ENCODE measurements at places on chromosomes 4 and X. TPM values are rescaled to one million over a fixed set of nuclear protein-coding genes. Genes with fewer than 3 reads are reported as not detected.

GRCh38 chr4:180832073-180832472 is 1411.1 kb upstream of the TENM3 start:
- no peak for DNase-seq

GRCh38 chrX:129798888-129799287 is 19.1 kb downstream of the SASH3 start:
- no peak for DNase-seq

GRCh38 chrX:44245733-44246132 is 97.7 kb downstream of the EFHC2 start:
- DNase-seq = no peak

DNA sequence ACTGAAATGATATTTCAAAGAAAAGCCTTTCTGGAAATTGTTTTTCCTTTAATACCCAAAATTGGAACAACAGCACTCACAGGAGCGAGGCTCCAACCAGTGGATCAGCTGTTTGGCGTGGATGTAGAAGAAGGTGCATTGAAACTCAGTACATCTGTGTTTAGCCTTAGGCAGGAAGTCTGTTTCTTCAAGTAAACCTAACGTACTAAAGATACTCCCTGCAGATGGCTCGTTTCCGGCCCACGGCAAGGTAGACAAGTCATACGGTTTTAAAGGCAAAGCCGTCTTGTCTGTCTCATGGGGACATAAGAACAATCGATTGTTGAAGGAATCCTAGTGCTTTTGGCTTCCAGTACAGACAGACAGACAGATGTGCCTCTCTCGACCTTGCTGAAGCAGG is 50.0 kb upstream of the CLCN4 start:
- no peak for DNase-seq

DNA sequence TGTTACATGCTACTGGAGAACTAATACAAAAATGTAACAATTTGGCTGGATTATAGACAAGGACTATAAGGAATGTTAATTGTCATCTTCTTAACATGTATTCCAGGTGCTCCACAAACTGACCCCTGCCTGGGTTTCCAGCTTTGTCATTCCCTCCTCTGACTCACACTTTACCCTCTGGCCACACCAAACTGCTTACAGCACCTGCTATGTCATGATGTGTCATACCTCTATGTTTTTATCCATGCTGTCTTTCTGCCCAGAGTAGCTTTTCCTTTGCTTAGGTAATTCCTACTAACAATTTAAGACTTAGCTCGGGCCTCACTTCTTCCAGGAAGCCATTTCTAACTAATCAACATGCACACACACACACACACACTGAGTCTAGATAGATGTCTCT is 14.0 kb upstream of the SHROOM4 start:
- DNase-seq = no peak

GRCh38 chrX:125641405-125641804 is 321.7 kb downstream of the TEX13C start:
- DNase-seq = no peak

- DNase-seq = no peak
These were observed 435.6 kb downstream of the TMA16 start for GRCh38 chr4:163930086-163930485.

DNA sequence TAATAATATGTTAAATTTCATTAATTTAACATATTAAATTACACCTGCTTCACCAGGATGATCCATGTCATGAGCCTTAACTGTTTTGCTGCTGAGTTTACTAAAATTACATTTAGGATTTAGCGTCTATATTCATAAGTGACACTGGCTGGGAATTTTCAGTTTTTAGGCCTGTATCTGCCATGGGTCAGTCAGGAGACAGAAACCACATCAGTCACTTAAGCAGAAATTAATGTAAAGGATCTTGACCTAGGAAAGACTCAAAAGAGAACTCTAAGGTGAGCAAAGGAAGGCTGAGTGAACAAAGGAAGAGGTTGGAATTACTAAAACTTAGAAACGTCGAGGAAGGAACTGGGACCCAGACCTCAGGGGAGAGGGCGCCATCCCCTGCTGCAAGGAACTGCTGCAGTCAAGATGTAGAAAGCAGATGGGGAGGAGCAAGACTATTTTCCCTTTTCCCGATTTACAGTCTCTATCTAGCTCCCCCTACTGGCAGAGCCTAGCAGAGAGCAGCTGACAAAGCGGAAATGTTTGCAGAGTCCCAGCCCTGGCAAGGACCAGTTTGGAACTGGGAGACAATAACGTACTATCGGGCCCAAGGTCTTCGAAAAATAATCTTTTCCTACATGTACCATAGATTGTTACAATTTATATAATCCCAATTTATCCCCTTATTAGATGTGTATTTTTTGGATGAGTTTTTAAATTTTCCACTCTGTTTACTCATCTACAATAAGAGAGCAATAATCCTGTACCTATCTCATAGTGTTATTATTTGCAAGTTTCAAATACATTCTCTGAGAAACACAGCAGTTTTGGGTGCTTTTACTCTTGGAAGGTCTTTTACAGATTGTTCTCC is 22.6 kb upstream of the RBBP7 start:
- DNase-seq = peak; percentile 44

DNA sequence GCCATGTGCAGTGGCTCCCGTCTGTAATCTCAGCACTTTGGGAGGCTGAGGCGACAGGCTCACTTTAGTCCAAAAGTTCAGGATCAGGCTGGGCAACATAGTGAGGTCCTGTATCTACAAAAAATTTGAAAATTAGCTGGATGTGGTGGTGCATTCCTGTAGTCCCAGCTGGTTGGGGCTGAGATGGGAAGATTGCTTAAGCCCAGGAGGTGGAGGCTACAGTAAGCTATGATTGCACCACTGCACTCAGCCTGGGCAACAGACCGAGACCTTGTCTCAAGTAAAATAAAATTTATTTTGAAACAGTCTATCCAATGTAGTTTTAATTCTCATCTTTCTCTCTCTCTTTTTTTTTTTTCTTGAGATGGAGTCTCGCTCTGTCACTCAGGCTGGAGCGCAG is 21.1 kb downstream of the RBM10 start:
- no peak for DNase-seq

The HELT gene
- total RNA-seq = 0.36 TPM

DNA sequence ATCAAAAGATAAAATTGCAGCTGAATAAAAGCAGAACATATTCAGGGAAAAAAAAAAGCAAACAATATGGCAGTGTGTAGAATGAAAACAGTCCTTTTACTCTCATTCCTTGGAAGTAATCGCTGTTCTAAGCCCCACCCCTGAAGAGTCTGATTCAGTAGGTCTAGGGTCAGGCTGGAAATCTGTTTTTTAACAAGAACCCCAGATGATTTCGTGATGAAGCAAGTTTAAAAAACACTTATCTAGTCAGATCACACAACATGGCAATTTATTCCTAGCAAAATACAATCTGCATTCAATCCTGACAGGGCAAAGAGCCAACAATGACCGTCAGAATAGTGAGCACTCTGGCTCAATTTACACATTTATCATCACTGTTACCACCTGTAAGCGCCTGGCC is 16.1 kb downstream of the FAM120C start:
- DNase-seq = no peak

DNA sequence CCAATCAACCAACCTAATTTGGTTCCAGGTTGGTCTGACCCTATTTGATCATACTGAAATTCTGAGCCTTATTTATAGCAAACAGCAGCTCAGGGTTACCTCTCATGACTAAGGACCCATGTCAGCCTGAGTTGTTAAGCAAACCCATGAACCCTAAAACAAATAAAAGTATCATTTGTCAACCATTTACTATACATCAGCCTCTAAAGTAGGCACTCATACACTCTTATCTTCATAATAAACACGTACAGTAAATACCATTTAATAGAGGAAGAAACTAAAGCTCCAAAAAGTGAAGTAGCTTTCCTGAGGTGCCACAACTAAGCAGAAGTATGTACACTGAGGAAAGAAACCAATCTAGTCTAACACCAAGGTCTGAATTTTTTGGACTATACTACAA is 25.2 kb downstream of the MANBA start:
- DNase-seq = no peak

The TEX11 gene
- not detected for total RNA-seq

GRCh38 chrX:1462596-1463251 is 10.0 kb upstream of the ASMTL start:
- DNase-seq = no peak

DNA sequence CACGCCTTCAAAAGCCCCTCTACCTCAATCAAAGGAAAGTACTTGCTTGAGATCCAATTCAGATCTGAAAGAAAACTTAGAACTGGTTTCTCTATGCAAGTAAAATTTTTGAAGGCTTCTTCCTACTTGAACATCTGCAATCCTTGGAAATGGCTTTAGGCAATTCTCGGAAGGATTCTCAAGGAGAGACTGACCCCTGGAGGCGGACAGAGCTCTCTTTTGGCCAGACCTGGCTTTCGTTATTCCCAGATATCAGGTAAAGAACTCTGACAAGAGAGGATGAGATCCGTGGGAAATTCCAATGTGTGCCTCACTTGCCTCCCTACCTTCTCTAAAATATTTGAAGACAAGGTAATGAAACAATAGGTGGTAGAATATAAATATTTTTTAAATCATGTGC is 670.3 kb upstream of the FAM241A start:
- DNase-seq = no peak

DNA sequence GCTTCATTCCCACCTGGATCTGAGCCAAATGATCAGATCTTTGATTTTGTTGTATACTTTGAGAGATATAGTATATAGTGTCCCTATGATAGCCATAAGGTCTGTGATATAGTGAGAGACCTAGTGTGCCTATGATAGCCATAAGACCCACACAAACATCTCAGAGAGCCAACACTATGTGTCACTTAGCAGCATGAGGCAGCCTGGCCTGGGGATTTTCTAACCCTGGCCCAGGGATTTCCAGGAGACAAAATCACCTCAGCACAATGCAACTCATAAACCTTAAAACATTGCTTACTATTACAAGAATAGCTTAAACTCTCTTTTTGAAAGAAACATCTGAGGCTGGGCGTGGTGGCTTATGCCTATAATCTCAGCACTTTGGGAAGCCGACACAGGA is 23.2 kb upstream of the COL25A1 start:
- DNase-seq = no peak

DNA sequence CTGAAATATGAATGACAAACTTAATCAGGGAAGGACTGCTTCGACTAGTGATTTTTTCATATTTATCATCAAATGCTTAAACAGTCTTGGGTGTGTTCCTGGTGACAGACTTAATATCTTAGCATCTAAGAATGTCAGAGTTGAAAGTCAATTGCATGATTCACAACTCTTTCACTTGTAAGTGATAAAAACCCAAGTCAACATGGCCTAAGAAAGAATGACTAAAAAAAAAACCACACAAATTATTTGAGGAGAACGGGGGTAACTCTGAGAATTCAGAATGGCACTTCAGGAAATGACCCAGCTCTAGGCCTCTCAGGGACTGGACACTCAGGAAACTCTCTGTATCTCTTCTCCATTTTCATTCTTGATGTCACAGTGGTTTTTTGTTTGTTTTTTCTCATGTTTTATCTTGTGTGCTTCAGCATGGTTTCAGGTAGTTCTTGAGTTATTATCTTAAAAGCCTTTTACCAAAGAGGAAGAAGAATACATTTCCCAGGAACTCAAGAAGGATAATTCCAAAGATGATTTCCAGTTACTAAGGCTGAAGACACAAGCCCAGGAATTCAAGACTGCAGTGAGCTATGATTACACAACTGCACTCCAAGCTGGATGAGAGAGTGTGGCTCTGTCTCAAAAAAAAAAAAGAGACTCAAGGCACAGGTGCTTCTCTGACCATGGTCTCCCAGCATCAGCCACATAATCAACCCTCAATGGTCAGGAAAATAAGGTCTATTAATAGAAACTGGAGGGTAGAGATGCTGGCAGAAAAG is 1697.8 kb upstream of the IGFBP7 start:
- no peak for DNase-seq

The QRFPR gene
- total RNA-seq = not detected

DNA sequence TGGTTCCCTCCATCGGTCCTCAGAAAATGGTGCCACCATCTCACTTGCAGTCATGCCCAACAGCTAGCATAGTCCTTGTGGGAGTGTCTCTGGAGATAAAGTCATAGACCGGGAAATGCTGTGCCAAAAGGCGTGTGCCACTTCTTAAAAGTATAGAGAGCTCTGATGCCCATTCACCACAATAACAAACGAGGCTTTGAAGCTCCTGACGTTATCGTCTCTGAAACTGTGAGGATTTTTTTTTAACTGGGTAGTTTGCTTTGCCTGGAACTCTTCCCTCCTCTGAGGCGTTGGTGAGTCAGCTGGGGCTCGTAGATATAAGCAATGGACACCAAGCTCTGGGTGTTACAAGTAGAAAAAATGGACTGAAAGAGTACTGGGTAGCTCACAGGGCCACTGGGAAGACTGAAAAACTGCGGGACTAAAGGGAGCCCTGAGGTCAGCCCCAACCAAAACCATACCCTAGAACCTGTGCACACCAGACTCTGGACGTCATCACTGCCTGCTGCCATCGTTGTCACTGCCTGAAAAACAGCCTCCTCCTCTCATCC is 89.4 kb upstream of the TRIM2 start:
- DNase-seq = no peak

GRCh38 chr4:123613586-123614344 is 217.2 kb downstream of the SPRY1 start:
- no peak for DNase-seq

GRCh38 chr4:109559625-109559982 is 442 bp upstream of the MCUB start:
- peak; percentile 54 for DNase-seq

The HSPA4L gene
- 2.7 TPM for total RNA-seq

- DNase-seq = no peak
These were observed 668.3 kb upstream of the NR3C2 start for GRCh38 chr4:149110481-149110880.

DNA sequence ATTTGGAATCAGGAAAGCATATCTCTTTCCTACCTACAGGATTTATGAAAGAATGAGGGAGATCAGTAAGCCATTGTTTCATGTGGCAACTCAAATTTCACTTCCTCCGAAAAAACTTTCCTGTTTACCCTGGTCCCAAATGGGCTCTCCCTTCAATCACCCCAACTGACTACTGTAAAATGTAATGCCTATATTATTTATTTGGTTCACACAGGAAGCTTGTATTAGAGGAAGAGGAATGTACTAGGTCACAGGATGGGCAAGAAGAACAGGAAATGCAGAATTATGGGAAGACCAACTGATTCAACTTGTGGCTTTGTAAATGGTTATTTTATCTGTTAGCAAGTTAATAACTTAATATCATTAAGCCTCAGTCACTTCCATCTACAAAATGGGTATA is 23.1 kb downstream of the COL4A6 start:
- no peak for DNase-seq

Measured in psoas muscle (tissue), 8 donors.